ENCODE measurements at places on chromosomes 2 and 18. TPM values are rescaled to one million over a fixed set of nuclear protein-coding genes. Genes with fewer than 3 reads are reported as not detected.

The TSPYL6 gene
- not detected for total RNA-seq

DNA sequence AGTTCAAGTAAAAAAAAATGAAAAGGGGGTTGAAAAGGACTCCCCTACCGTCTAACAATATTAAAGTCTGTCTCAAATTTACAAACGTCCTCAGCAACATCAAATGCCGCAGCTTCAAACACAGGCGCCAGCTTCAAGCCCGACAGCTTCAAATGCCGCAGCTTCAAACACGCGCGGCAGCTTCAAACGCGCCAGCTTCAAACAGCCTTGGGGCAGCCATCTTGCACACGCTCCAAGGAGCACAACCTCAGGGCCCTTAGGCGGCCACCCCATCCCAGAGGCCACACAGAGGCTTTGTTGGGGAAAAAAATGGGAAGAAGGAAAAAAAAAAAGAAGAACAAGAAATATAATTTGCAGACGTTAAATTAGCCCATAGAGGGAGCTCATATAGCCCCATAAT lies 244.4 kb upstream of the VRK2 start:
- no peaks in the 10 kb centered on the region for H3K27me3 ChIP-seq
- no peaks in the 10 kb centered on the region for H3K4me1 ChIP-seq
- no peak overlapping the region for H3K4me3 ChIP-seq
- no peaks in the 10 kb centered on the region for H3K36me3 ChIP-seq

- DNase-seq = no peak
- peak overlapping the region; percentile 84 for H3K27ac ChIP-seq
- H3K36me3 ChIP-seq = no peaks in the 10 kb centered on the region
- H3K27me3 ChIP-seq = no peaks in the 10 kb centered on the region
- peaks cover 7% of the 10 kb centered on the region for H3K4me1 ChIP-seq
Observed at GRCh38 chr2:231680992-231681852, 27.1 kb upstream of the PTMA start.

DNA sequence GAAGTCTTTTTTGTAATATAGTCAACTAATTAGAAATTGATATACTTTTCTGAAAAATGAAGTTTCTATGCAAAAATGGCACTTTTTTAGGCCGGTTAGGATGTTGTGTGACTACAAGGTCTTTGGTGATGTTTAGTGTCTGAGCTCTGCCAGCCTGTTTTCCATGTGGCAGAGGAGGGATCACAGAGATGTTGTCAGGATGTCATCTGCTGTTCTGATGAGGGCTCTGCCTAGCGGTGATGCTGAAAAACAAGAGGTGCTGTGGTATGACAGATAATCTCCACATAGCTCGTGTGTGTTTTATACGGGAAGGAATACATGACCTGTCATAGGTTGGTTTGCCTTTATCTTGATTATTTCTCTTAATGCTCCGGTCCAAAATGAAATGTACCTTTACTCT lies 12.0 kb upstream of the IAH1 start:
- DNase-seq = no peak
- no peaks in the 10 kb centered on the region for H3K4me1 ChIP-seq
- H3K27me3 ChIP-seq = no peaks in the 10 kb centered on the region

- H3K4me1 ChIP-seq = peaks cover 13% of the 10 kb centered on the region
- no peaks in the 10 kb centered on the region for H3K27me3 ChIP-seq
- H3K4me3 ChIP-seq = no peak overlapping the region
- peak overlapping the region; percentile 17 for H3K27ac ChIP-seq
- no peaks in the 10 kb centered on the region for H3K36me3 ChIP-seq
Observed at GRCh38 chr2:219428469-219428868, 6.2 kb upstream of the SPEG start.

GRCh38 chr2:240852671-240853314 lies 15.8 kb upstream of the AGXT start:
- no peaks in the 10 kb centered on the region for H3K36me3 ChIP-seq
- H3K4me1 ChIP-seq = no peaks in the 10 kb centered on the region
- H3K4me3 ChIP-seq = no peak overlapping the region
- H3K27me3 ChIP-seq = no peaks in the 10 kb centered on the region
- H3K27ac ChIP-seq = no peak overlapping the region

All from ascending aorta (tissue), 2 donors.